NCI-H82 (cell line): ENCODE measurements at places on chromosomes 12 and 14.
A peak's percentile ranks its signal among the peaks of the same experiment; 100 is the strongest.

DNA sequence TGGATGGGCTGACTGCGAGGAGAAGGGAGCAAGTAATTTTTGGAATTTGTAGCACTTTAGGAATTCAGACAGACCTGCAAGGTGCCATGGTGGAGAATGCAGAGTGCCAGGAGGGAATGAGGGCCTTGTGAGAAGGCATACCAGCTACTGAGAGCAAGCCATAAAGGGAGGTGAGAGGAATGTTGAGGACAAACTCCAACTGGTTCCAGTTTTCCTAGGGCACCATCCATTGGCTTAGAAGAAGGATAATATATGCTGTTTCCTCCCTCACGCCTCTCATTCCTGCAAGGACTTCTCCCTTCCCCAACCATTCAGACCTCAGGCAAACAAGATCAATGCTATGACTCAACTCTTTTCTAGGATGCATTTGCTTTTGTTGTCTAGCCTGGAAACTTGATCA lies 11.2 kb upstream of the DAAM1 start:
- no peak for DNase-seq

DNA sequence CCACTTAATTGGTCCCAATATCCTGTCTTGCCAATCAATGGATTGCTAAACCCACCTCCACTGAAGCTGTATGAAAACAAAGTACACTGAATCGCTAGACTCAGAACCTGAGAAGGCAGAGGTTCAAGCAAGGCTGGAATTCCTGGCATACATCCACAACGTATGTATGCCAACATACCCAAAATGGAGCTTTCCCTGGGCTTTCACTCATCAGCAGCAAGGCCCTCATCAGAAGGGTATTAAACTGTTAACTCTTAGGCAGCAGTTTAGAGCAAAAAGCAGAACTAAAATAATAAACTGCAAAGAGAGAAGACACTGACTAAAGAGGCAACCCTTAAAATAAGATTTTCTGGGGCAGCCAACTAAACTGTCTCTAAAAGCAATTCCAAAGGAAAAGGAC lies 13.6 kb downstream of the MED13L start:
- no peak for DNase-seq

- DNase-seq: no peak
Observed at GRCh38 chr12:65907513-65907912, 83.2 kb downstream of the HMGA2 start.

DNA sequence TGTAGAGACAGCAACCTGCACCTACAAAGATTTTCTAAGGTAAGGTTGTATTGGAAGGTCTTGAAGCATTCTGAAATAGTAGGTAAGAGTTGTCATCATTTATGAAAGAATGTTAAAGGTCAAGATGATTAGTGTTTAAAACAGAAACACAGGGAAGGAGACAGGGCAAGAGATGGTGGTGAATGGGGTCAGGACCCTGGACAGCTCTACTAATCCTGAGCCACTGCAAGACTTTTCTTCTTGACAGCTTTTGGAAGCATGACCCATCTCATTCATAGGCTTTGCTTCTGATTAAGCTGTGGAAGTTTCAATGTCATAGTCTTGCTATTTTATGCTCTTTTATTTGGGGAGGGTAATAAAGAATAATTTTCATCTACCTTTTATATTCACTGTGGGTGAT lies 75.5 kb upstream of the CAND1 start:
- DNase-seq: no peak

- no peak for DNase-seq
Observed at GRCh38 chr12:91618281-91618680, 435.7 kb upstream of the DCN start.

DNA sequence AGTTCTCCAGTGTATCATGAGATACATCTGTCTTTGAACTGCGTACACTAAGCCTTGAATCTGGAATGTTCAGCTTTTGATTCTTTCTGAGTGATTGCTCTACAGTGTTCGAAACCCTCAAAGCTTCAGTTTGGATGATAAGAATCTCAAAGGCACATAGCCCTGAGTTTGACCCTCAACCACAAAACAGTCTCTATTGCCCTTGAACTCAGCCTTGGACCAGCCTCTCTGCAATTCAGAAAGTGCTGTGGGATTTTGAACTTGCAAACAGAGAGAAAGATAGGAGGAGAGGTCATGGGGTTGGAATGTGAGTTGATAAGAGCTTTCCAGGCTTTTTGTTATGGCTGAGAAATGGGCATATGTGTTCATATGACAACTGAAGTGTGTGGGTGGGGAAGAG lies 100.3 kb downstream of the MYRFL start:
- DNase-seq: no peak

GRCh38 chr14:23512156-23512555 lies 39.4 kb downstream of the ZFHX2 start:
- peak; percentile 19 for DNase-seq

DNA sequence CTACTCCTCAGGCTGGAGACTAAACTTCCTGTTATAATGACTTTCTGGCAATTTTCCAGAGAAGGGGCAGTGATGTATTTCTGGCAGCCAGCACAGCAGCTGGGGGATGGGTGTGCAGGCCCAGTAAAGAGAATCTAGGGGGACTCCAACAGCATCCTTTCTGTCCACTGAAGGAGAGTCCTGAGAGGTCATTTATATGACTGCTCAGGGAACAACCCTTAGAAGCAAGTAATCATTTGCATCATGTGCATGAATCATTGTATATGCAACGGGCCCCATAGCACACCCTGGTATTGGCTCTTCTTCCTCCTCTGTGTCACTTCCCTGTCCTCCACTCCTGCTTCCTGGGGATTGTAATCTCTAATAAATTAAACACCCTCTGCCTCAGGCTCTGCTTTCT lies 493.8 kb downstream of the RPS29 start:
- no peak for DNase-seq

DNA sequence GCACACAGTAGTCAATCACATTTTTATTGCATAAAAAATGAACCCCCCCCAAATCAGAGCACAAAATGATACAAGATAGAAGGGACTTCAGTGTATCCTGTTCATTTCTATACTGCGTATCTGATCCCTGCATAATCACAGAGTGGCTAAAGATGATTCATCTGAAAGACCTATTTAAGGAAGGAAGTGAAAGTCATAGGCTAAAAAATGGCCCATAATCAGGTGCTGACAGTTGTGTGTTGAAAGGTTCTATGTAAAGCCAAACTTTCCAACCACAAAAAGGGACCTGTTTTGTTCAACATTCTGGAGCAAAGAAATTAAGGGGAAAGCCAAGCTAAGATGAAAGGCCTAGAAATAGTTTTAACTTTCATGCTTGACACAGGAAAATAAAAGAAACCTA lies 147.8 kb upstream of the ATP2B1 start:
- no peak for DNase-seq

DNA sequence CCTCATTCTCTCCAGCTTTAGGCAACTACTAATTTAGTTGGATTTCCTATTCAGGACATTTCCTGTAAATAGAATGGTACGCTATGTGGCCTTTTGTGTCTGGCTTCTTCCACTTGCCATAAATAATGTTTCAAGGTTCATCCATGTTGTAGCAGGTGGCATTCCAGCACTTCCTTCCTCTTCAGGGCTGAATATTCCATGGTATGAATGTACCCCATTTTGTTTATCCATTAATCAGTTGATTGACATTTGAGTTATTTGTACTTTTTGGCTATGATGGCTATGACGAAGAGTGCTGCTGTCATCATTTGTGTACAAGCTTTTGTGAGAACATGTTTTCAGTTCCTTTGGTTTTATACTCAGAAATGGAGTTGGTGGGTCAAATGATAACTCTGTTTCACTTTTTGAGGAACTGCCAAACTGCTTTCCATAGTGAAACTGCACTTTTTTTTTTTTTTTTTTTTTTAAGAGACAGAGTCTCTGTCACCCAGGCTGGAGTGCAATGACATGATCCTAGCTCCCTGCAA lies 6.5 kb upstream of the CDK2AP1 start:
- no peak for DNase-seq
